Spinal cord (tissue), 10 donors: ENCODE measurements at places on chromosomes 5 and 9.

- DNase-seq, result no peak
These were observed 98.0 kb upstream of the NR3C1 start for GRCh38 chr5:143501310-143502044.

- no peak for DNase-seq
These were observed 32.2 kb upstream of the LECT2 start for GRCh38 chr5:135986891-135987401.

GRCh38 chr5:95846554-95847260 is 24.2 kb upstream of the GLRX start:
- peak; percentile 86 for DNase-seq

GRCh38 chr5:146428658-146429057 is 18.5 kb upstream of the TCERG1 start:
- no peak for DNase-seq

- DNase-seq, result no peak
These were observed 954.0 kb upstream of the CDH6 start for GRCh38 chr5:30239331-30240022.

DNA sequence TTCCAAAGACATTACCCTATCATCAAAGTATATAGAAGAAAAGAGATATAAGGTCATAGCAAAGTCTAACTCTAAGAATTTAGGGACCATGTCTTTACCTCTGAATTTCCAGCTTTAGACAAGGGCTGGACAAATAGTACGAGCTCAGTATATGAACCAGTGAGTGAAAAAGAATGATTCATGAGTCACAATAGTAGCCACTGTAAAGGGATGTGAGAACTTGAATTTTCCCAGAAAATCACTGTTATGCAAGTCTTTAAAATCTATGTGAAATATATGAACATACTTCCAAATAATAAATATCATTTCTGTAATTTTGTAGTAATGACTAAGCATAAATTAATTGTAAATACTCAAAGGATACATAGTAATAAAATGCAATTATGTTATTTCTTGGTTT is 305.9 kb upstream of the PRR16 start:
- DNase-seq, result no peak

DNA sequence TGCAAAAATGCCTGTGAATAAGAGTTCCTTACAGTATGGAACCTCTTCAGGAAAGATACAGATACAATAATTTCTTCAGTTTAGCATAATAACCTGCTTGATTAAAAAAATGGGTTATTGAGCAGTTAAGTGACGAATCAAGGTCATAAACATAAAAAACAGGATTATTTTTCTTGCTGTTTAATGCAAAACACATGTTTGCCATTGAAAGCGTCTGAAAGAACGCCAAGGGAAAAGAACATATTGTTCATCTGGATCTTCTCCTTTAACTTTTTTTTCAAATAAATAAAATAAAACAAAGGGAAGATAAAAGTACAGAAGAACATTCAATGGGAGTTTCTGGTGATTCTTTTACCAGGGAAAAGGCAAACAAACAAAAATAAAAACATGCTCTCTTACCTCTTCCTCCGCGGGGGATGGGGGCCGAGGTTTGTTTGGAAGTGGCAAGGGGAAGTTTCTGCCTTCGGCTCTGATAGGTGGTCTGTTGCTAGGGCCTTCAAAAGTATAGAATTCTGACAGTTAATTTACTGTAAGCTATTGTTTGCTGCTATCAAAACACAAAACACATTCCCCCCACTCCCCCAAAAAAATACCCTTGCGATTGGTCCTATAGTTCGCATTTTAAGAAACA is 20.1 kb downstream of the C5orf58 start:
- DNase-seq, result no peak

GRCh38 chr5:135951807-135952206 is 3.0 kb downstream of the LECT2 start:
- DNase-seq, result no peak

- no peak for DNase-seq
These were observed 26.8 kb downstream of the FAM81B start for GRCh38 chr5:95417971-95418370.

DNA sequence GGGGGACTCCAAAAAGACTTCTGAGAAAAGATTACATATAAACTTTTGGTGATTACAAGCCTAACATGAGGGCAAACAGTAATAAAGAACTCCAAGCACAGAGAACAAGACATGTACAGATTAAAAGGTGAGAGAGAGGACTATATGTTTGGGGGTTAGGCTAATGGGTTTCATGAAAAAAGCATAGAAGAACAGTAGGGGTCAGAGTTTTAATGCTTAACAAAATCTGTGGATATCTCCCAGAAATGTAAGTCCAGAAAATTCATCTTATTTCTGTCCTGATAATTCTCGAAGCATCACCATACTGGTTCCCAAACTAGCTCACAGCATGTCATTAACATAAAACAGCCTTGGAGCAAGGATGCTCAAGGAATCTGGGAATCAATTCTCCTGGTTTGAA is 137.2 kb downstream of the ARRDC3 start:
- DNase-seq, result no peak

DNA sequence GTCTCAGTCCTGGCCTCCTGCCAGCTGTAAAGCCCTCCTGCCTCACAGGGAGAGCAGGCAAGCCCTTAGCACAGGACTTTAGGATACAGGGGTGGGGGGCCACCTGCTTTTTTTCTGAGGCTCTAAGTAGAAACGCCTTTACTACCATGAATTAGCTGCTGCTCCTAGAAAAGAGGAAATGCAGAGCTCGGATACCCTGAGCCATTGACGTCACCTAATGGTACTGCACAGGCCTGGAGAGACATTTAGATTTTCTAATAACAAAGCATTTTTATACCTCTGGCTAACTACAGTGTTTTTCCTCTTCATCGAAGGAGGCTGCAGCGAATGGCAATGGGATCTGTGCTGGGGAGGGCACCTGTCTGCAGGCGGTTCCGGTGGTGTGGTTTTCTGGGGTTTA is 137.0 kb downstream of the WDR41 start:
- no peak for DNase-seq

- DNase-seq, result no peak
These were observed 36.4 kb upstream of the GAS1 start for GRCh38 chr9:86983620-86984259.

DNA sequence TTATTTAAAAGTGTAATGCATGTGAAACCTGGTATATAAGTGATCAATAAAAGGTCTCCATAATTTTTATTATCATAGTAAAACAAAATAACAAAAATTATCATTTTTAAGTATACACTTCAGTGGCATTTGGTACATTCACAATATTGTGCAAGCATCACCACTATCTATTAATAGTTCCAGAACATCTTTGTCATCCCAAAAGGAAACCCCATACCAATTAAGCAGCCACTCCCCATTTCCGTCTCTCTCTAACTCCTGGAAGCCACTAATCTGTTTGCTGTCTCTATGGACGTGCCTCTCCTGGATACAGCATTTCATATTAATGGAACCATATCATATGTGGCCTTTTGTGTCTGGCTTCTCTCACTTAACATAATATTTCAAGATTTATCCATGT is 7.6 kb downstream of the OLFML2A start:
- no peak for DNase-seq

DNA sequence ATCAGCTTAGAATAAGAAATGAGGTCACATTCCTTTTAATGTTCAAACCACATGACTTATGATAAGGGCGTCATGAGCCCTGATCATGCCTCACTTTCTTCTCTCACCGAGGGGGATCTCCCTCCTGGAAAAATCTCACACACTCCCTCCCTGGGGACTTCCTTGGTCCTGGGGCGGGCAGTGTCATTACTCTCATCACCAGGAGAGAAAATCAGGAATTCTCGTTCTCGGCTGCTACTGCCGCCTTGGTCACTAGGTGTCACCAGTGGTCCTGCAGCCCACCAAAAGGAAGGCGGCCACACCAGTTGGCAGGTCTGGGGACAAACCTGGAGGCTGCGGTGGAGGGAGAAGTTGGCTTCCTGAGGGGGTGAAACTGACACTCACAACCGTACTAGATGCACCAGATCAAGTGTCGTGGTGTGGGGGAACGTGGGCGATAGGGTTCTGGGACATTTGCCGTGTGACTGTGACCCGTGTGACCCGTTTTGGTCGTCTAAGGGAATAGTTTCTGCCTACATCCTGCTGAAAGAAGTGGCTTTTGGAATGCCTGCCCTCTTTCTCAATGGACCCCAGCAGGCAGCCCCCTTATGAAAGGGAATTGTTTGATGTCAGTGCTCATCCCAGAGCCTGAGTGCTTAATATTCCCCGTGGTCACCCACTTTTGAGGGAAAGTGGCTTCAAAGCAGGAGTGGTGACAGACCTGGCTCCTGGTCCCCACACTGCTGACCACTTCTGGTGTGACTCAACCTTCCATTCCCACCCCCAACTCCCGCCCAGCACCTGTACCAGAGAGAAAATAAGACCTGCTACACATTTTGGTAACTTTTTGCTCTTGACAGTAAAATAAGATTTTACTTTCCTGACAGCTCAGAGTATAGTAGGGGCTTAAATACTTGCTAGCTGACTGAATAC is 63.2 kb downstream of the ACER2 start:
- no peak for DNase-seq

- no peak for DNase-seq
These were observed 1.6 kb upstream of the SUB1 start for GRCh38 chr5:32583582-32584232.

DNA sequence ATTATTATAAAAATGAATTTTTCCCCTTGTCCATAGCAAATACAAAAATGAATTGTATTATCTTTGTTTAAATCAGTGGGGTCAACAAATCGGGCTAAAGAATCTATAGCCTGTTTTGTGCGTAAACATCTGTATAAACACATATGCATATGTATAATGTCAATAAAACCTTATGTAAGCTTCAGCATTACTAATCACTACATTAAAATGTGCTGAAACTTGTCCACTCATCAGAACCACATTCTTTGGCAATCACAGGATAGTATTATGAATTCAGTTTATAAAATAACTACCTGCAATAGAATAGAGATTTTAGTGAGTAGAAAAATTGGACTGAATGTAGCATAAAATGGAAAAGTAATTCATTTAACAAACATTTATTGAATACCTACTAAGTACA is 30.6 kb downstream of the RGMB start:
- DNase-seq, result no peak

DNA sequence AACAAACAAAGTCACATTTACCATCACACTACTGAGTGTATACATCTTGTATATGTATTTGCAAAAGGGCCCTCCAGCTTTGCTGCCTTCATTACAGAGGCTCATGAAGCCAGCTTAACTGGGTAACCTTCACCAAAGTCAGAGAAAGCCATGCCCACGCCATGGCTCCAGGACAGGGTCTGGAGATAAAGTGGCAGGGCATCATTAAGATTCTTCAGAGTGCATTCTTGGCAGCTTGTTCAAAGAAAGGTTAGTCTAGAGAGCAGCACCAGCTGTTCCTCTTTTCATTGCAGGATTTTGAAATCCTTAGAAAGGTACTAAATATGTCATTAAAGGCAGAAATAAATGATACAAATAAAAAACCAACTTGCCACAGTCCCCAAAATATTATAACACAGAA is 333.2 kb downstream of the NDUFS4 start:
- DNase-seq, result no peak

DNA sequence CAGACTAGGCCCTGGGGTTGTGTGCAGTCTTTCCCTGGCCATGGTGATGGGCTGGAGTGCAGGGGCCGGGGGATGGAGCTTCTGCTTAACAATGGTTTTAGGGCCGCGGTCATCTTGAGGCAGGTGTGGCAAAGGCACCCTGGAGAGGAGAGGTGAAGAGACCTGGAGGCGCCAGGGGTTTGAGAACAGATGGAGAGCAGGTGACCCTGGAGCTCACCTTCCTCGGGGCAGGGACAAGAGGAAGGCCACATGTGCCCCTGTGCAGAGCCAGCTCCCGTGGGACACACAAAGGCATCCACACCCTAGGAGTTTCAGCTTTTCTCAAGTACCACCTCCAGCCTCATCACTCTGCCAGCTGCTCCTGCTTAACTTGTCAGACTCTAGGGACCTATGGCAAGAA is 46.4 kb upstream of the SH3GL2 start:
- no peak for DNase-seq

GRCh38 chr9:129608561-129609481 is 12.1 kb downstream of the C9orf50 start:
- DNase-seq, result no peak

DNA sequence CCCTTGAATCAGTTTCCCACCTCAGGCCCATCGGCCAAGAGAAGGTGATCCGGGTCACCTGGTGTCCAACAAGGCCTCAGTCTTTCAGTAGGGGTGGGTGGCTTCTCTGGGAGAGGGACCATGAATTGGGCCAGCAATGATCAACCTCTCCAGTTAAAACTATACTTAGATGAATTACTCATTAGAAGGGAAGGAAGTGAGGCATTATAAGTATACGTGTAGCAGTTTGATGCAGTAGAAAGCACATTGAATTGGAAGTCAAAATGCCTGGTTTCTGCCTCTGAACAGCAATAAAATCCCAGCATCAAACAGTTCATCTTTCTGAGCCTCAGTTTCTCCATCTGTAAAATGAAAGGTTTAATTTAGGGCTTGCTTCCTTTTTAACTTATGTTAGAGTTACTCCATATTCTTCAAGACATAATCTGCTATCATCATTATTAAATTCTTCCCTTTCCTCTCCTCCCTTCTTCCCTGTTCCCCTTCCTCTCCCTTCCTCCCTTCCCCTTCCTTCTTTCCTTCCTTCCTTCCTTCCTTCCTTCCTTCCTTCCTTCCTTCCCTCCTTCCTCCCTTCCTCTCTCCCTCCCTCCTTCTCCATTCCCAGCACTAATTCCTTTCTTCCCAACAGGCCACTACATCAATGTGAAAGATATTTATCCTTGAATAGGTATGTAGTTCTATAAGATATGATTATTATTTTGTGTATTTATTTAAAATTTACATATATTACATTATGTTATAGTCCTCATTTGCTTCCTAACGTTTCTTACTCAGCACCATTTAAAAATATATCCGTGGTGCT is 18.6 kb upstream of the TMEM174 start:
- no peak for DNase-seq

GRCh38 chr9:117344892-117345660 is 69.8 kb downstream of the ASTN2 start:
- DNase-seq, result no peak

GRCh38 chr9:103399535-103399934 is 404.4 kb downstream of the CYLC2 start:
- DNase-seq, result no peak

DNA sequence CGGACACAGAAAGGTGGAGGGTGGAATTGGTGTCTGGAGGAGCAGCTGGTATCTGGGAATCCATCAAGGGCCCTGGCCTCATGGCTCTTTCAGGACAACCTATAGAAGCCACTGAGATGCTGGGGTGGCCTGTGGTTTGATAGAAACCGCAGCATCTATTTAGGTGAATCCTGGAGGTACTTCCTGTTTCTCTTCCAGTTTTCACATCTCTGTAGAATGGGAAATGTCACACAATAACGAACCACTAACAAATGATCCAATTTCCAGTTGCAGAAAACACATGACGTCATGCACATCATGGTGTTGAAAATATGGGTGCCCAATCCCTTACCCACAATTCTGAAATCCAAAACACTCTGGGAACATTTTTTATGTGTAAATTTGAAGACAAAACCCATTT is 52.2 kb downstream of the ROPN1L start:
- no peak for DNase-seq

- DNase-seq, result no peak
These were observed 51.2 kb downstream of the ADAMTS19 start for GRCh38 chr5:129511291-129511690.

DNA sequence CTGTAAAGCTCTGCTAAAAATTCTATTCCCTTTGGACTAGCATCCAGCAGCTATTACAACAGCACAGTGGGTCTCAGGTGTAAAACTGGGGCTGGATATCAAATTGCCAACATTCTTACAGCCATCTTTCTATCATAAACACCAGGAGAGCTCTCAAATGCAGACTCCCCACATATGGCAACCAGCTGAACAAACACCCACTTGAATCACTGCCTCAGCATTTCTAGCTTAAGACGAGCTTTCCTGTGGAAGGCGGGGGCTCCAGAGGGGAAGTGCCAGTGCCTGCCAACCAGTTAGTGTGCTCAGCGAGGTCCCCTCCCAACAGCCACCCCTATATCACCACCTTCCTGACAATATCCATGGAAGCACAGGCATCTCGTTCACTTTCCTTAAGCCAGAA is 62.2 kb downstream of the IPPK start:
- peak; percentile 38 for DNase-seq
